Left lung (tissue), 14 donors: ENCODE measurements at places on chromosomes 4 and X. TPM values are rescaled to one million over a fixed set of nuclear protein-coding genes. Genes with fewer than 3 reads are reported as not detected.

The RBM46 gene
- not detected for total RNA-seq

The PABPC4L gene
- 0.97 TPM for total RNA-seq

DNA sequence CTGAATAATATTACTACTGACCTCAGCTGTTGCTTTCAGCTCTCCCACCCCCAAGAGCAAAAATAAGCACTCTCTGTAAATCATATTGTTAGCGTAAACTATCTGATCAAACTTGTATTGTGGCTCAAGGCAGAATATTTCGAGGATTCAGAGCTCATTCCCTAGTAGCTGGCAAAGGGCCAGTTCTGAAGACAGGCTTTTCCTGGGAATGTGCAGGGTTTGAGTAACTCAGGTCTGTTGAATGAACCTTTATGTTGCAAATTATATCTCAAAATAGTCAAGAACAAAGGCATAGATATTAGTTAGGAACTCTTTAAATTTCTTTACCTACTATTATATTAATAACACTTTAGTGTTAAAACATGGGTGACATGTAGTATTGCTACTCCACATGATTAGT lies 454.9 kb downstream of the CCSER1 start:
- peak; percentile 3 for DNase-seq
- H3K27ac ChIP-seq: no peak overlapping the region
- no peaks in the 10 kb centered on the region for H3K27me3 ChIP-seq
- no peaks in the 10 kb centered on the region for H3K4me1 ChIP-seq
- no peak overlapping the region for H3K4me3 ChIP-seq

- no peaks in the 10 kb centered on the region for H3K36me3 ChIP-seq
- H3K27me3 ChIP-seq: no peaks in the 10 kb centered on the region
- no peak for DNase-seq
- H3K4me3 ChIP-seq: no peak overlapping the region
- no peaks in the 10 kb centered on the region for H3K4me1 ChIP-seq
Measured at GRCh38 chrX:46072791-46073190, 472.4 kb downstream of the ZNF674 start.

- no peak for DNase-seq
- H3K4me1 ChIP-seq: peaks cover 4% of the 10 kb centered on the region
- H3K27me3 ChIP-seq: no peaks in the 10 kb centered on the region
- H3K4me3 ChIP-seq: no peak overlapping the region
- H3K27ac ChIP-seq: no peak overlapping the region
Measured at GRCh38 chr4:186939766-186940165, 216.1 kb upstream of the FAT1 start.

- H3K4me3 ChIP-seq: no peak overlapping the region
- no peaks in the 10 kb centered on the region for H3K4me1 ChIP-seq
- no peak overlapping the region for H3K27ac ChIP-seq
- no peaks in the 10 kb centered on the region for H3K36me3 ChIP-seq
Measured at GRCh38 chrX:78595901-78596502, 63.1 kb downstream of the RTL3 start.

GRCh38 chr4:106687026-106687425 lies 318.4 kb upstream of the GIMD1 start:
- H3K36me3 ChIP-seq: no peaks in the 10 kb centered on the region
- H3K27ac ChIP-seq: no peak overlapping the region
- no peaks in the 10 kb centered on the region for H3K4me1 ChIP-seq
- DNase-seq: no peak

DNA sequence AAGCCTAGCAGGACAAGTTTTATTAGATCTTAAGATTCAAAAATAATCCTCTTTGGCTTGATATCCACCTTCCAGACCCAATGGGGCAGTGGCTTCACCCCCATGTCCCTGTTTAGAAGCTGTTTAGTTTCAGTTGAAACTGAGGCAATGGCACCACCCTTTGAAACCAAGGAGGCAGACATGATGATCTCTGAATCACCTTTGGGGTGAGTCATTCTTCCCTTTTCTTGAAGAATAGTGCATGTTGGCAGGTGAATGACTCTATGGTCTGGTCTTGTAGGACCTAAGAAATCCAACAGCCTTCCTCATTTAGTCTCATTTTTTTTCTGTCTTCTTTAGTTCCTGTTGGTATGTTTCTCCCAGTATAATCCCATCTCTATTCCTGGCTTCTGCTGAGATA lies 29.5 kb upstream of the BMP15 start:
- H3K4me3 ChIP-seq: no peak overlapping the region
- no peak for DNase-seq
- H3K4me1 ChIP-seq: no peaks in the 10 kb centered on the region
- H3K36me3 ChIP-seq: no peaks in the 10 kb centered on the region
- no peak overlapping the region for H3K27ac ChIP-seq

DNA sequence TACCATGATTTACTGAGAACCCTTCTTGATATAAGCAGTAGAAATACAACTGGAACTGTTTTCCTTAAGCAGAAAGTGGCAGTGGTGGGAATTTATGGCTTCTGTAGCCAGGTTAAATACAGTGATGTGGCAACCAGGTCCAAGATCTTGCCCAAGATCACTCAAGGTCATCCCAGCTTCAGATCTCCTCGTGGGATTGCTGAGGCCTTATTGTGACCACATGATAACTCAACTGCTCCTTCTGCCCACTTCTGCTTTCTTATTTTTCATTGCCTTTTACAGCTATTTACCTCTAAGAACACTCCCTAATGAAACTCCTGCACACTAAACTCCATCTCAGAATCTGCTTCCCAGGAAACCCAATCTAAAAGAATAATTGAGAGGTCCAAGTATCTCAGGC lies 12.4 kb upstream of the CYBB start:
- no peak overlapping the region for H3K4me3 ChIP-seq
- no peaks in the 10 kb centered on the region for H3K4me1 ChIP-seq
- no peaks in the 10 kb centered on the region for H3K36me3 ChIP-seq
- no peak for DNase-seq
- H3K27me3 ChIP-seq: no peaks in the 10 kb centered on the region
- H3K27ac ChIP-seq: no peak overlapping the region

- H3K27me3 ChIP-seq: no peaks in the 10 kb centered on the region
- H3K4me1 ChIP-seq: no peaks in the 10 kb centered on the region
- DNase-seq: no peak
Measured at GRCh38 chrX:23786268-23786815, 3.4 kb downstream of the SAT1 start.
